ENCODE measurements at places on chromosomes 5 and 9. TPM values are rescaled to one million over a fixed set of nuclear protein-coding genes. Genes with fewer than 3 reads are reported as not detected.

The LNPEP gene
- 19.1 TPM for total RNA-seq

The OSMR gene
- total RNA-seq = 86.6 TPM

The IL3 gene
- total RNA-seq = not detected

The HRCT1 gene
- 0.14 TPM for total RNA-seq

The VDAC1 gene
- total RNA-seq = 293 TPM

The GGTA1 gene
- total RNA-seq = not detected

The PCDHGB5 gene
- 15.9 TPM for total RNA-seq

The PRLR gene
- 0.18 TPM for total RNA-seq

The GDNF gene
- 0.65 TPM for total RNA-seq

The CSF2 gene
- not detected for total RNA-seq

The GABRG2 gene
- not detected for total RNA-seq

The GAPT gene
- not detected for total RNA-seq

The PCDHGA9 gene
- total RNA-seq = 3.1 TPM

The PCSK1 gene
- 1.3 TPM for total RNA-seq

The INSL4 gene
- total RNA-seq = not detected

The SMC2 gene
- 6.7 TPM for total RNA-seq

The SLC34A3 gene
- not detected for total RNA-seq

The IL5 gene
- not detected for total RNA-seq

The PTRH1 gene
- total RNA-seq = 27.4 TPM

The PAEP gene
- not detected for total RNA-seq

The EEIG1 gene
- total RNA-seq = 22.0 TPM

The SLC1A3 gene
- 1.1 TPM for total RNA-seq

The AGXT2 gene
- total RNA-seq = not detected

The PFN3 gene
- total RNA-seq = not detected

The C5orf47 gene
- not detected for total RNA-seq

The ADAM19 gene
- total RNA-seq = 25.0 TPM

The CYLC2 gene
- total RNA-seq = not detected

The PCDHGB6 gene
- total RNA-seq = 3.1 TPM

The DDX4 gene
- not detected for total RNA-seq

The PCDHB13 gene
- 0.28 TPM for total RNA-seq

The EIF4EBP3 gene
- 1.7 TPM for total RNA-seq

The ETF1 gene
- total RNA-seq = 100 TPM

The GABRA1 gene
- total RNA-seq = not detected

The SLC4A9 gene
- total RNA-seq = not detected

Measured in smooth muscle cell of bladder (primary cell).